ENCODE measurements at places on chromosomes 11 and 22. TPM values are rescaled to one million over a fixed set of nuclear protein-coding genes. Genes with fewer than 3 reads are reported as not detected.

The NAALAD2 gene
- total RNA-seq: 4.3 TPM

The KRTAP5-7 gene
- 0.23 TPM for total RNA-seq

The CNTN5 gene
- not detected for total RNA-seq

The CARD10 gene
- total RNA-seq: 13.6 TPM

DNA sequence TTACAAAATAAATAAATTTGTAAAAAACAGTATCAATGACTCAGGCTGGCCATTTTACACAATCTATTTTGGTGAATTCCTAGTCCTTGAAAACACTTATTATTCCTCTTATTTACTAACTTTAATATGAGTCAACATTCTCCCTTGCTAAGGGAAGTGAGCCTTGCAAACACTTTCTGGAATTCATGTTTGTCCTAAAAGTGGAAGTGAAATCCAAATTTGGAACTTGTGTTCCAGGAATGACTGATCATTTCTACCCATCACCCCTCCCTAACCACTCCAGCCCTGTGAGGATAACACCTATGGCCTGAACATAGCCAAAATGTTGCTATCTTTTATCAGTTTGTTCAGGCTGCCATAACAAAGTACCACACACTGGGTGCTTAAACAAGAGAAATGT, 83.1 kb downstream of the OR5AK2 start:
- no peaks in the 10 kb centered on the region for H3K27me3 ChIP-seq
- peaks cover 3% of the 10 kb centered on the region for H3K4me1 ChIP-seq
- DNase-seq: no peak
- no peak overlapping the region for H3K27ac ChIP-seq
- H3K36me3 ChIP-seq: no peaks in the 10 kb centered on the region
